ENCODE measurements at places on chromosomes 6 and 20.

DNA sequence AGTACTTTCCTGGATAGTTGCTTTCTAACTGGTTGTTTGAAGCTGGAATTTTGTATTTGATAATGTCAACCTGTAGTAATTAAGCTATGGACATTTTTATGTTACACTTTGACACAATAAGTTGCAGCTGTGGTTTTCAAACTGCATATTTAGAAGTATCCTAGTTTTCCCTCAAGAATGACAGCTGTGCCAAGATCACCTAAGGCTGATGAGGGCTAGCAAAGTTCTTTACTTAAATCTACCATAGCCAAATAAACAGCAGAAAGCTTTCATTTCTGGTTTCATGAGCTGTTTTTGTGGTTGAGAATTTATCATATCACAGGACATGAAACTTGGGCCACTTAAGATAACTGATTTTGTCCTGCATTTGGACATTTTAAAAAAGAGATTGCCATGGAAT lies 30.6 kb downstream of the FAM229B start:
- DNase-seq: no peak

DNA sequence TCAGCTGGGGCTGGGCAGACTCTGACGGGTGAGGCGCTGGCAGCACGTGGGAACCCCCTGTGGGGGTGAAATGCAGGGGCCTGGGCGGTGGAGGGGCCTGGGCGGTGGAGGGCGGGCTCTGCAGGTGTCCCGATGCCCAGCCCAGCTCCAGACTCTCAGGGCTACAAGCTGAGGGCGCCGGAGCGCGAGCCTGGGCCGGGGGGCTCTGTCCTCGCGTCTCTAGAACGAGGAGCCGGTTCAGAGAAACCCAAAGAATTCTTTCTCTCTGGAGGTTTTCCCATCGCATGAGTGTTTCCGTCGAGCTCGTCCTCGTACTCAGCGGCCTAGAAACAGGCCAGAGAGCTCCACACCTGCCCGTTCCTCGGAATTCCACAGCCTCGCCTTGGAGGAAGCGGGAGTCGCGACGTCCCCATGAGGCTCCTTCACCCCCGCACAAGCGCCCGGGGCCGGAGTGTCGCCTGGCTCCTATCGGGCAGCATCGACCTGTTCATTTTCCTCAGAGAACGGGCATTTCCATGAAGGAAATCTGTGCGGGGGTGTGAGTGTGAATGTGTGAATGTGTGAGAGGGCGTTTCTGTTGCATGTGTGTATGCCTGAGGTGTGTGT lies 76.9 kb downstream of the SMOC2 start:
- no peak for DNase-seq

- no peak for DNase-seq
These were observed 53.5 kb downstream of the ZDHHC14 start for GRCh38 chr6:157434349-157435033.

DNA sequence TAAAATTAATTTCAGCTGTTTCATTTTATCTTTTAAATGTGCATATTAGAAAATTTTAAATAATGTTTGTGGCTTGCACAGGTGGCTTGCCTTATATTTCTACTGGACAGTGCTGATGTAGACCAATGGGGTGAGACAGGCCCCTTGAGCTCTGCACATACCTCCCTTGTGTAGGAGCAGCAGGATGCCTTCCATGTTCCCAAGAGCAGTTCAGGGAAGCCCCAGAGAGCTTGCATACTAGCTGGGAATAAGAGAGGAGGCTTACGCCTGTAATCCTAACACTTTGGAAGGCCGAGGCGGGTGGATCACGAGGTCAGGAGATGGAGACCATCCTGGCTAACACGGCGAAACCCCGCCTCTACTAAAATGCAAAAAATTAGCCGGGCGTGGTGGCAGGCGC lies 61.4 kb downstream of the RFPL4B start:
- no peak for DNase-seq

- DNase-seq: no peak
These were observed 118.5 kb downstream of the FOXA2 start for GRCh38 chr20:22465622-22466446.

GRCh38 chr6:21437581-21437980 lies 156.0 kb upstream of the SOX4 start:
- DNase-seq: peak; percentile 29

GRCh38 chr20:17850684-17851026 lies 117.9 kb downstream of the SNX5 start:
- DNase-seq: no peak

- peak; percentile 70 for DNase-seq
These were observed 113.9 kb downstream of the GMPR start for GRCh38 chr6:16352258-16352635.

DNA sequence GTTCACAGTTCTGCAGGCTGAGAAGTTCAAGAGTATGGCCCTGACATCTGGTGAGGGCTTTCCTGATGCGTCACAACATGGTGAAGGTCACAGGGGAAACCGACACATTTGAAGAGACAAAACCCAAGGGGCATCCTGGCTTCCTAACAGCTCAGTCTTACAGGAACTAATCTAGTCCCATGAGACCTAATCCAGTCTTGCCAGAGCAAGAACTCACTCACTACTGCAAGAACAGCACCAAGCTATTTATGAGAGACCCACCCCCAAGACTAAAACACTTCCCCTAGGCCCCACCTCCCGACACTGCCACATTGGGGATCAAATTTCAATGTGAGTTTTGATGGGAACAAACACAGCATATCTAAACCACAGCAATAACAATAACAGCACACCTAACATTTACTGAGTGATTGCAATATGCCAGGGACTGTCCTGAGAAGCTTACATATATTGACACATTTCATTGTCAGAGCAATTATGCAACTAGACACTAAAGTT lies 46.6 kb downstream of the TPBG start:
- DNase-seq: peak; percentile 80

GRCh38 chr6:29486577-29486976 lies 1.2 kb downstream of the MAS1L start:
- DNase-seq: peak; percentile 7

DNA sequence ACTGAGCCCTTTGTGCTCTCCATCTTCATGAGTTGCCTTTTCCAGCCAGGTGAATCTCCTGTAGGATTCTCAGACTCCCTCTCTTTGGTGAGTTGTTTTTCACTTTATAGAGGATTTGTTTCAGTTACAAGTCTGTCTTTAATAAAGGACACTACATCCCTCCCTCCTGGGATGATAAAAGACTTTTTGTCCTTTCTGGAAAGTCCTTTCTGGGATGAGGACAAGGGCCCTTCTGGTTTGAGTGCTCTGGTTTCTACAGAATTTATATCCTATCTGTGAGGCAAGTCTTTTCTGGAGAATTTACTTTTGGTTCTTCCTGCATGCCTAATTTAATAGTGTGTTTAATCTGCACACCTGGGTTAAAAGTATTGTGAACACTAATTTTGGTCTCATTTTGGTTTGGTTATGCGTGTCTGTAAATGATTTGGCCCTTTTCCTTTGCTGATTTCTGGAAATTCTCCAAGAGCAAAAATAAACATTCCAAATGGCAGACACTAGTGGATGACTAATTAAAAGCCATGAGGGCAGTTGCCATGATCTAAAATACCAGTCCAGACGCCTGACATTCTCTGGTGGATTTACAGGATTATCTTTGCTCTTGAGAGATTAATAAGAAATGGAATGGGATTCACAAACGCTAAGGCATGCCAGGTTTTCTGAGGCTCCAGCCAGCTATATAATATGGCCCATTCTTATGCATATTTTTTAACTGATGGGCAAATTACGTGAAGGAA lies 44.8 kb downstream of the TCP11 start:
- peak; percentile 66 for DNase-seq
